ENCODE measurements at places on chromosomes 2 and 18. TPM values are rescaled to one million over a fixed set of nuclear protein-coding genes. Genes with fewer than 3 reads are reported as not detected.

EFR3B gene
- 3.8 TPM for total RNA-seq

RGPD4 gene
- total RNA-seq: 0.05 TPM

OXER1 gene
- total RNA-seq: 1.5 TPM

METTL5 gene
- 47.6 TPM for total RNA-seq

COLEC11 gene
- 2.9 TPM for total RNA-seq

TEX44 gene
- total RNA-seq: not detected

CAMKMT gene
- 20.2 TPM for total RNA-seq

ATP6V1B1 gene
- total RNA-seq: 0.63 TPM

MAB21L4 gene
- total RNA-seq: 0.42 TPM

CCDC68 gene
- 41.3 TPM for total RNA-seq

ACKR3 gene
- total RNA-seq: 40.4 TPM

STARD6 gene
- total RNA-seq: 0.53 TPM

TXNDC2 gene
- not detected for total RNA-seq

MC5R gene
- not detected for total RNA-seq

SPR gene
- 5.5 TPM for total RNA-seq

All from urinary bladder (tissue), 4 donors.